Suppressor macrophage treated with lipopolysaccharide for 4 hours (primary cell): ENCODE measurements at places on chromosomes 1 and 21.

DNA sequence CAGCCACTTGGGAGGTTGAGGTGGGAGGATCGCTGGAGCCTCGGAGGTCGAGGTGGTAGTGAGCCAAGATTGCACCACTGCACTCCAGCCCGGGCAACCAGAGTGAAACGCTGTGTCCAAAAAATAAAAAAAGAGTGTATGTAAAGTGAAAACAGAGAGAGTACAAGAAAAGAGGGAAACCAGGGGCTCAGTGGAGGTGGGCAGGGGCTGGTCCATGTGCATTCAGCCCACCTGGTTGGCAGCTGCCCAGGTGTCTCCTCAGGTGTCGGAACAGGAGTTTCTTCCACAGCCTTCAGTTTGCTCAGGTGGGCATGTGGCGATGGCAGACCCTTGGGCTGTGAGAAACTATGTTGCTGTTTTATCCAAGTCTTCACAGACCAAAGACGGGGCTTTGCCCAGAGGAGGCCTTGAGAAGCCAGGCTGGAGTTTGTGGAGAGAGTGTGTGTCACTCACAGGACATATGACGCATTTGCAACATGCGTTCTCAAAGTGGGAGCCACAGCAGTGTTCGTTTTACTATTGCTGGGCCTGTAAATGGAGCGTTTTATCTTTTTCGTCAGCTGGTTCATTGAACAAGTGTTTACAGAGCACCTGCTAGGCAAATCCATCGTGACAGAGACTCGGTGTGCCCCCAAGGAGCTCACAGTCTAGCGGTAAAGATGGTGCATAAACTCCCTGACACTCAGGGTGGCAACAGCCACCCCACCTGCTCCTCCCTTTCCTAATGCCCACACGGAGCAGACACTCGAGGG, 22.4 kb upstream of the SAMD11 start:
- DNase-seq = no peak

DNA sequence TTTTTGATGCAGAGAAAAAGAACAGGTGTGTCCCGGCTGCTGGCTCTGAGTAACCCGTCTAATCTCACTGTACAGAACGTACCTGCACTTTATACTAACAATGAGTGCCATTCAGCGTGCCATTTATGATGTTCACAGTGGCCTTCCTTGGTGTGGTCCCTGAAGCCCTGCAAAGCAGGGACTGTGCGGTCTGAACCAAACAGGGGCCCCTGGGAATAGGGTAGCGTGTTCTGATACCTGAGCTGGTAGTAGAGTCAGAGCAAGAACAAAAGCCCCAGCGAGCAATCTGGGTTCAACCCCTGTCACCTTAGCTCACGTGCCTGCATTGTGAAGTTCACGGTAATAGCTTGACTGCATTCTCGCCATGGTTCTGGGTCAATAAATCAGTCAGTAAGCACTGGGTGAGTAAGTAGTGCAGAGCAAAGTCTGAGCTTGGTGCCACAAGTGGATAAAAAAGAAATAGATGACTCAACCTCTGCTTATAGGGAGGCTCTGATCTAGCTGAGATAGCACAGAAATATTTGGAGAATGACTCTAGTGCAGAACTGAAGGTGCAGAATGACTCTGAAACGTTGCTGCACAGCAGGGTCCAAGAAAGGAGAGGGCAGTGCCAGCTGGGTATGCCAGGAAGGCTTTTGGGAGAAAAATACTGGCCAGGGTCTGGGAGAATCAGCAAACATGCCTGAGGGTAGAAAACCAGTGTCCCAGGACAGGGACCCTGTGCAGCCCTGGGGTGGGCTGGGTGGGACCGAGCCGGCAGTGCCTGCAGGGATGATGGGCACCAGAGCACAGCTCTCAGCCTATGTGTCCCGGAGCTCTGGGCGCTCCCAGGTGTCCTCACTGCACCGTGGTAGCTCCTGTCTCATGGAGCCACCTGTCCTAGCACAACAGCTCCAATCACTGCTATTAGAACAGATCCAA, 125.9 kb downstream of the RHOU start:
- DNase-seq = no peak

DNA sequence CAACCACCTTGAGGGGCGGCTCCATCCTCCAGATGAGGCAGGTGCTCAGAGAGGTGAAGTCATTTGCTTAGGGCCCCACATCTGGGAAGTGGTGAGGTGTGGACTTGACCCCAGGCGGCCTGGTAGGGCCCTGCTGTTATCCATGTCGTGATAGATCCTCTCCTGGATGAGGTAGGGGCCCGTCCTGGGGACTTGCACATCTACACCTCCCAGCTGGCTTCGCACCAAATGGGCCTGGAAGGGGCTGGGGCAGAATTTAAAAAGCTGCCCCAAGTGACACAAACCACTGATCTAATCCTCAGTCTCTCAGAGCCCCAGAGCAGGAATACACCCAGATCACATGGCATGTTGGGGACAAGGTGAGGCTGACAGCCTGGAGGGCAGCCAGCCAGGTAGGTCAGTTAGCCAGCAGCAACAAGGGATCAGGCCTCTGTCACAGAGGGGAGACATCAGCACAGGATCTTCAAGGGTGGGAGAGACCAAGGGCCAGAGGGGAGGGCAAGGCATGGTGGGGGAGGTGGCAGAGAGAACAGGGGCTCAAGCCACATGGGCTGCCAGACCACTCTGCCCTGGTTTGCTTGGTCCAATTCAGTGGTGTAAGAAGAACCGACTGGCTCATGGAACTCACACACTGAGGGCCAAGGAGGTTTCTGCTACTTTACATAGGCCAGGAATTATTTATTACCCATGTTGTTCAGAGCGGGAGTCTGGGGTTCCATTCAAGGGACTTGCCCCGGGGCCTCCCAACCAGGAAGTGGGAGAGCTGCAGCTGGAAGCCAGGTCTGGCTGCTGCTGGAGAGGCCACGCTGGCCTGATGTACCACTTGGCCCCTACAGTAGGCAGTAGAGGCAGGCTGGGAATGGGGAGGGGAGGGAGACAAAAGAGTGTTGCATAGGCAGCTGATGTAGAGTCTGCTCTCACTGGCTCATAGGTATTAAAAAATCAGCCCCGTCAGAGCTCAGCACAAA, 12.1 kb downstream of the LRP8 start:
- DNase-seq = no peak

DNA sequence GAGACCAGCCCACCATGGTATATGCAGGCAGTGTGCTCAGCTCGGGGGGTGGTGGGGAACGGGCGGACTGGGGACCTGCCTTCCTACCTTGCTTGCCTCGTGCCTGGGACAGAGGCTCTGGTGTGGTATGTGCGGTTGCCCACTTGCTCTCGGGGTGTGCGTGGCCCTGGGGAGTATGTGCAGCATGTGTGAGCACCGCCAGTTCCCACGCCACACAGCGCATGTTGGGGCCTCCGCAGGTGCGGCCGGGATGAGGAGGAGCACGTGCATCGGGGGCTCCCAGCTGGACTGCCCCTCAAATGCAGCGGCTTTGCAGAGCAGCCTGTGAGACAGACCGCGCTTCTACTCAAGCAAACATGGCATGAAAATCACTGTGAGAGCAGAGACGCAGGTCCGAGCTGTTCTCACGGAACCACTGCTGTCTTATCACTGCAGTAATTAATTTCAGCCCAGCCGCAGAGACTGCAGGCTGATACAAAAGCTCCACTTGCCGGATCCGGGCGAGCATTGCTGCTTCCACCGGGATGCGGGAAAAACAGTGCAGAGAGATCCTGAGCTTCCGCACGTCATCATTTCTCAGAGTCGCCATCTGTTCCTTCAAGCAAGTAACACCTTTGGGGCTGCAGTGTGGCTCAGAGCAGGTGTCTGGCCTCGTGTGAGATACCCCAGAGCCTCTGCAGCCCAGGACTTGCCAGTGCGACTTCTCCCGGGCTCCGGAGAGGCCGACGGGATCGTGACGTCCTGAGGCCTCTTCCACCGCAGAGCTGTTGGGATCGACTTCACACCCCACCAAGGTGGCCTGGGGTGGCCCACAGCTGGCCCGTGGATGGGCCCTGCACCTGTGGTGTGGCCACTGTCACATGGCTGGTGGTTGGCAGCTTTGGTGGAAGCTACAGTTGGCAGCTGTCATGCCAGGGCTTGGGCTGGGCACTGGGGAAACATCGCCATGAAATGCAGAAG, 92.6 kb upstream of the ACTRT2 start:
- DNase-seq = no peak

GRCh38 chr1:101280942-101281654, 44.3 kb downstream of the S1PR1 start:
- DNase-seq = no peak

- DNase-seq = peak; percentile 57
These were observed 7.3 kb upstream of the CACNA1S start for GRCh38 chr1:201119206-201120197.

DNA sequence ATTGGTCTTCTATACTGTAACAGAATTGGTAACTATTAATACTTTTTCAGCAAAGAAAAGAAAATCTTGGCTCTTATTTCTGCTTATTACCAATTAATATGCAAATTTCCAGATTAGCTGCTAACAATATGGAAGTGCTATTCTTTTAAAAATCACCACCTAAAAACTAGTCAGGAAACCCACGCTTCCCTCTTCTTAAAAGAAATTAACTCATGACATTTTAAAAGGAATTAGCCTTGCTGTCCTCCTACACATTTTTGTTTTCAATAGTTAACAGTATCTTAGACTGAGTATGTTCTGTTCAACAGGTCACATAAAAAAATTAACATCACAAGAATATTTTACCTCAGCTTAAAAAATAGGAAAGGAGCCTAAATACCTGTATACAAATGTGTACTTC, 27.3 kb downstream of the ABL2 start:
- DNase-seq = peak; percentile 21

- DNase-seq = peak; percentile 47
These were observed 973 bp downstream of the SDF4 start for GRCh38 chr1:1230656-1231399.

GRCh38 chr21:32878661-32879060, 107.1 kb upstream of the PAXBP1 start:
- peak; percentile 77 for DNase-seq
